Stimulated activated CD8-positive, alpha-beta memory T cell treated with anti-CD3 and anti-CD28 coated beads, Interleukin-7, amount 100 ng/mL, for 24 hours (primary cell): ENCODE measurements at places on chromosomes 16 and 17.

GRCh38 chr16:17544785-17545184 is 74.0 kb upstream of the XYLT1 start:
- no peak for DNase-seq

GRCh38 chr17:933312-934073 is 46.1 kb downstream of the NXN start:
- DNase-seq: no peak

DNA sequence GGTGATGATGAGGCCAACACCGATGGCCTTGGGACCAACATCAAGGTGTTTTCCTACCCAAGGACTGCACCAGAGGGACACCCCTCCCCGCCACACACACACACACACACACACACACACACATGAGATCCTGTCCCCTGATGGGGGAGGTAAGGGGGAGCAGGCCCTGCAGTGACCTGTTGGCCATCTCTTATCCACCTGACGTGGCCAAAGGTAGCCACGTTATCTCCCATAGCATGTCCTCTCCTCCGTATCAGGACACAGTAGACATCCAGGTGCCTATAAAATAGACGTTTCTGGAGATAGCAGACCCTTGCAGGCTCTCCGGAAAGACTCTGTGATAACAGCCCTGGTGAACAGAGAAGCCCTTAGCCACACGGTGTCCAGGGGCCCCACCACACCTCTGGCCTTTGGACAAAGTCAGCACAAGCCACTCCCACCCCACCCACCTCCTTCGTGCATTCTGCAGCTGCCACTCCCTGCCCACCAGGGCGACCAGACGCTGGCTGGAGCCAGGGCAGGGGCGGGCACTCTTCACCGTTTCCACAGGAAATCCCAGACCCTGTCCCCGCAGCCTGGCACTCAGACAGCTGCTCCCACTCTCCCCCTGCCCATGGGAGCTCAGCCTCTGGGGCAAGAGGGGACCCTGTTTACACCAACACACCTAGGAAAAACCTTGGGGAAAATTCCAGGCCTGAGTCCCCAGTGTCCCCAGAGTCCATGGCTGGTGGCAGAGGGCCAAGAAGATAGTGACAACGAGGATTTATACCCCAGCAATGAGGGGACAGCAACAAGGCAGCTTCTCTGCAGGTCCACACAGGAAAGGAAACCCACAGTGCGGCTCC is 15.4 kb upstream of the ENPP7 start:
- no peak for DNase-seq

DNA sequence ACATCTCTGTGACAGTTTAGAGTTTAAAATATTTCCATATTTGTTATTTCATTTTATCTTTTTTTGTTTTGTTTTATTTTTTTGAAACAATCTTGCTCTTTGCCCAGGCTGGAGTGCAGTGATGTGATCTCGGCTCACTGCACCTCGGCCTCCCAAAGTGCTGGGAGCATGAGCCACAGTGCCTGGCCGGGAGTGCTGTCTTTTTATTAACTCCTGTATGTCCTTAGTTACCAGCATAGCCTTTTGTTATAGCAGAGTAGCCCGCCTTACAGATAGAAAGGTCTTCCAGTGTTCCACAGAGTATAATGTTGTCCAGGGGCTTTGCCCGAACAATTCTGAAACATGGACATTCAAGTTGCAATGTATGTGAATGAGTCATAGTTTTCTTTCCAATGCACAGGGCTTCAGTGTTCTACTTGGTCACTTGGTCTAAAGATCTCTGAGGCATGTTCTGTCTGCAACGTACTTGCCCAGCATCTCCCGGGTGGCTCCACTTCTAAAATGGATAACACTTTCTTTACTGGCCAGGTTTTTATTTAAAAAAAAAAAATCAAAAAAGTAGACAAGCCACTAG is 125.6 kb downstream of the KCNJ18 start:
- DNase-seq: no peak

- no peak for DNase-seq
Observed at GRCh38 chr17:77697480-77698400, 260.8 kb upstream of the TNRC6C start.

GRCh38 chr17:66371561-66371960 is 69.1 kb downstream of the PRKCA start:
- DNase-seq: no peak

DNA sequence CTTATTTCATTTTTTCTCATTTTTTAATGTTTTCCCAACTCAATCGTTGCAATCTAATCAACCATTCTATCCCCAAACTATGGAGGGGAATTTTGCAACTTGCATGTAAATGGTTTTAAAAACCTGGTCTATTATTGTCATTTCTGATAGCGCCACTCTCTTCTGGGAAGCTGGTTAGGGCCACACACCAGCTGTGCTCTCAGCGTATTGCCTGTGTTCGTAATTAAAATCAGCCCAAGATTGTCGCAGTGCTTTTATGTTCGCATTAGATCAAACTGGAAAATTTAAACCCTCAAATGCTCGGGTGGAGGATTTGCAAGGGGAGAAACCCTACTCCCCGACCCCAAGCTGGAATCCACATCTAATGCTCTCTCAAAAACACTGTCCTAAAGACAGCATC is 123.5 kb upstream of the CACNG5 start:
- DNase-seq: no peak

DNA sequence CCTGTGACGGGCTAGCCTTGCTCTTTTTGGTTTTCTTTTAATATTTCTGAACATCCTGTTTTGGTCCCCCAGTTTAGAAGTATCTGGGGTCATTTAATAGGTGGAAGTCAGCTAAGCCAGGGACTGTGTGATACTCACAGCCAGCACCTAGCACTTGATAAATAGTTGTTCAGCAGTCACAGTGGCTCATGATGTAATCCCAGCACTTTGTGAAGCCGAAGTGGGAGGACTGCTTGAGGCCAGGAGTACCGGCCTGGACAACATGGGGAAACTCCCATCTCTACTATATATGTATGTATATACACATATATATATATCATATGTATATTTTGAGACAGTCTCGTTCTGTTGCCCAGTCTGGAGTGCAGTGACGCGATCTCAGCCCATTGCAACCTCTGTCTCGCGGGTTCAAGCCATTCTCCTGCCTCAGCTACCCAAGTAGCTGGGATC is 1.8 kb upstream of the ZNRF1 start:
- DNase-seq: no peak

- DNase-seq: no peak
Observed at GRCh38 chr17:27488231-27488630, 32.0 kb downstream of the KSR1 start.

GRCh38 chr17:54795046-54795445 is 105.6 kb upstream of the TOM1L1 start:
- no peak for DNase-seq

- DNase-seq: no peak
Observed at GRCh38 chr16:60230666-60231065, 1496.5 kb upstream of the GOT2 start.

DNA sequence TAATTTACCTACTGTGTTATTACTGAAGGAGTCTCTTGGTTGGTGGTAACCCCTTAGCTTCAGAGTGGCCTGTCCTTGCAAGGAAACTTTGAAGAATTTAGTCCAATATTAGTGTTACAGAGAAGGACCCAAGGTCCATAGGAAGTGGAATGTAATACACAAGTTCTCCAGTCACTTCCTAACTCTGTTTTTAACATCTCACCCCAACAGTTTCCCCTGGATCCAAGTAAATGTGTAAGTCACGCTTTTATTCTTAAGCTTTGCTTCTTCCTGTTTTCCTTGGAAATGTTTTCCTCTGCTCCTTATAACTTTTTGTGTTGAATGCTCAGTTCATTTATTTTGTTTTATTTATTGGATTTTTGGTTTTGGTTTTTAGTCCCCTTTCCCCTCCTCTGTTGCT is 25.9 kb upstream of the RPRML start:
- no peak for DNase-seq

- DNase-seq: no peak
Observed at GRCh38 chr17:71505200-71505599, 615.6 kb upstream of the SOX9 start.

GRCh38 chr17:39549747-39550573 is 57.8 kb downstream of the NEUROD2 start:
- DNase-seq: no peak

GRCh38 chr16:77805398-77805797 is 17.0 kb downstream of the VAT1L start:
- no peak for DNase-seq

DNA sequence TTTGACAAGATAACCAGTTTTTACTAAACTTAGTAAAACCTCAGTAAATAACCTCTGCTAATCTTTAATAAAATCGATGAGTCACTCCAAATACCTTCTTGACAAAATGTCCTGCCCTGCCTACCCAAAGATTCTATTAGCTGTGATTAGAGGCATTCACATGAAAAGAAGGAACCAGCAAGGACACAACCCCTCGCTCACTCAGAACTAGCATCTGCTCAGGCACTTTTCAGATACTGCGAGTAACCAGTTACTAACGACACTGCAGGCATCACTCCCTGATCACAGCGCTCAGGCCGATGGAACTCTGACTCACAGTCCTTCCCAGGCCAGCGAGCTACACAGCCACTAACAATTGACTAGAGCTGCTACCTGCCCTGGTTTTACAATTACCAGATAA is 24.3 kb downstream of the PELP1 start:
- no peak for DNase-seq

GRCh38 chr17:31158746-31159377 is 64.1 kb downstream of the NF1 start:
- no peak for DNase-seq

DNA sequence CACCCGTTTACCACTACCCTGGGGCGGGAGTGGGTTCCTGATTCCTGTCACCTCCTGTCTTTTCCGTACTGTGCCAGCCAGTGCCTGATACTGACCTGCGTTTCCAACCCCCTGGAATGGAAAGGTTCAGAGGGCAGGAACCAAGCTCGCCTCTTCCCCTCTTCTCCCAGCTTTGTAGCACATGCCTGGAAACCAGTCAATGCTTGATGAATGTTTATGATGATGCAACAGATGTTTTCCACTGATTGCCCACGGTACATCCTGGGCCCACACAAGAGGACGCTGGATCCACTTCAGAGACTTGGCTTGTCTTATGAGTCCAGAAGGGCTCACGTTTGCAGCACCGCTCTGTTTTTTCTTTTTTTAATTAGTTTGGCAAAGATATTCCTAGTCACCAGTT is 262.0 kb downstream of the CPPED1 start:
- no peak for DNase-seq

DNA sequence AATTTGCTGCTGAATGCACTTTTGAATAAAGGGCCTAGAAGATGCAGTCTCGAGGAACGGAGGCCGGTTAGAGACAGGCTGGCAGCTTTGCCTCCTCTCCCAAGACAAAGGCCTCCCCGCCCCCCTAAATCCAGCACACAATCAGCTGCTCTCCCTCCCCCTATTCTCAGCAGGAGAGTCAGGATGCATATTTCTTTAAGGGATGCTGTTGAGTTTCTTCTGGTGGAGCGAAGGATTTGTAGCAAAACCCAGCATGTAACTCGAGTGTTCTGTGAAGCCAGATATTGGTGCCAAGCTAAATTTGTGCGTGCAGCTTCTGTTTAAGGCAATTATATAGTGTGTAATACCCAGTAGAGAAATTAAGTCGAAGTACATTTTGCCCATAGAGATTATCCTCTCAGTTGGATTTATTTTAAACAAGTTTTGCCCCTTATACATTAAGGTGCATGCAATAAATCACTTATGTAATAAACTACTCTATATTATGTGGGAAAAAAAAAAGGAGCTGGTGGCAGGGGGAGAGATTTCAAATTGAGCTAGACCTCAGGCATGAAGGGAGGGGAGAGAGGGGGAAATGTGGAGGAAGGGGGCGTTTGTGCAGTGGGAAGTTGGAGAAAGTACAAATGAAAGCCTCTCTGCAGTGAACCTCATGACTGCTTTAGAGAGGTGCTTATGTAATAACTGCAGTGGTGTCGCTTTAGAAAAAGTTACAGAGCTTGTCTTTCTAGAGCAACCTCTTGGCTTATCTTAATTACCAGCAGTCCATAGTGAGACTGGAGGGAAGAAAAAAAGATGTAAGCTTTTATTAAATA is 599.2 kb downstream of the MAF start:
- DNase-seq: no peak

- DNase-seq: no peak
Observed at GRCh38 chr17:3960764-3961163, 3.5 kb downstream of the ATP2A3 start.

DNA sequence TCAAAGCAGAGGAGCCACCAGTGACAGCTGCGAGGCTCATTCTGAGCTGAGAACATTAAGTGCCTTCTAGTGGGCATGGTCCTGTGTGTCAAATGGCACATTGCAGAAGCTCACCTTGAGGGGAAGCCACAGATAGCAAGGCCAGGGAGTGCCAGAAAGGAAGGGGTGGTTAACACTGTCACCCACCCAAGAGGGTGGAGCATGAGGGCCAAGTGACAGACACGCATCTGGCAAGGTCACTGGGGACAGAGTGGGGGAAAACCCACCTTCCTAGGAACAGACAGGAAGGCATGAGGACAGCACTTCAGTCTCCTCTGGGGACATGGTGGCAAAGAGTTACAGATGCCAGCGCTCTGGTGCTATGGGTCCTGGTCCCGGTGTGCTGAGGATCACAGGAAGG is 22.1 kb downstream of the NUBP1 start:
- DNase-seq: no peak

DNA sequence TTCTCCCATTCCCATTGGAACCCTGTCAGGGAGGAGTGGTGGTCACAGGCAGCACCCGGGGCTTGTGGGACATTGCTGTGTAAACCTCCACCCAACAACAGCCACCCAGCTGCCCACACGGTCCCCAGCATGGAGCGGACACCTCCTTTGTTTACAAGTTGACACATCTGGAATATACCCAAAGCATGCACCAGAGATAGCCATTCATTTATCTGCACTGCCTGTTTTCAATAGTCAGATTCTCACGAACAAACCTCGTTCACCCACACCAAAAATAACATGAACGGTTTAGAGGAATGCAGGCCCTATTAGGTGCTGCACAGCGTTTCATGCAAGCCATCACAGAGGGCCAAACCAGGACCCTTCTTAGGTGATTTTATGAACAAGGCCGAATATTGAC is 244.8 kb downstream of the FOXL1 start:
- no peak for DNase-seq

- DNase-seq: no peak
Observed at GRCh38 chr17:65062171-65062915, 5.8 kb upstream of the GNA13 start.

GRCh38 chr17:48725288-48726064 is 2.5 kb downstream of the PRAC2 start:
- no peak for DNase-seq
